ENCODE measurements at places on chromosomes 7 and 10.
A peak's percentile ranks its signal among the peaks of the same experiment; 100 is the strongest.

- no peak for DNase-seq
Observed at GRCh38 chr7:92641921-92642511, 51.8 kb upstream of the FAM133B start.

DNA sequence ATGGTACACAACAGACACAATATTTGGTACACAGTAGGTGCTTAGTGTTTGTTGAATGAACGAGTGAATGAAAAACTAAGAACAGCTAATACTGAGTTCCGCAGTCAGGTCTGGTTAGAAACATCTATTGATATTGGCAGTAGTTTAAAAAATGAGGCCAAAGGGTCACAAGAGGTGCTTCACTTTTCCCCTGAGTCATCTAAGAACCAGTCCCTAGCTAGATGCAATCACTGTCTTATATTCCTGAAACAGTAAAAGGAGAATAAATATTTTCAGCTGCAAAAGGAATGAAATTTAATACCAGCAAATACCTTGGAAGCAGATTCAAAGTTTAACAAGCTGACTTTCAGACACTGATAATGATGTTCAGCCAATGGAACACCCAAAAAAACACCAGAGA is 54.5 kb downstream of the SCRN1 start:
- no peak for DNase-seq

DNA sequence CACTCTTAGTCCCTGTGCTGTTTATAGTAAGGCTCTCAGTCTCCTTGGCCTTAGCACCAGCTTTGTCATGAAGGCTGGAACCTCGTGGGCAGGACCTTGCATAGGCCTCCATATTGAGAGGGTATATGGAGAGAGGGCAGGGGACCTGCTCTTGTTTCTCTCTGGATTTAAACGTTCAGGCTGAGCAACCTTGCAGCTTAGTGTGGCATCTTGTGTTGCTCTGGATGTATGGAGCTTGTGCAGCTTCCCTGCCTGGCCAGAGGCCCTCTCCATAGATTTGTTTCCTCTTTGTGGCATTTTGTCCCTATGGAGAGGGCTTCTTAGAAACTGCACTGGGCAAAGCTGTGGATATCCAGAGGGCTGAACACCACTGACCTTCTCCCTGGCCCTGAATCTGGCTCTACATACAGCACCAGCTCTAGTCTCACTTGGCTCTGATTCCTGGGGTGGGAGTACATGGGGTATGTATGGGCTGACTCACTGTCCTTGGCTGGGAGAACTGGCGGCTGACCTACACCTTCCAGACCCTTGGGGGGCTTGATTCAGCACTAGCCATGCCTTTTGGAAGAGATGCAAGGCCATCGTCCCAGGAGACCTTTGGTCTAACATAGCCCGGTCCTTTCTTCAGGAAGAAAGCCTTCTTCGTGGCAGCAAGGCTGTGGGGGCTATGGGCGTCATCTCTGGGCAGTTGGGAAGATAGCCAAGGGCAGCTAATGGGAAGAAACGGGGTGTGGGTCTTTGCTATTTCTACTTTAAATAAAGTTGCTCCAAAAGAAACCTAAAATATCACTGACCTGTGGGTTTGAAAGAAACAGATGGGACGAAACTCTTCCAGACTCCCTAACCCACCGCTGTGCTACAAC is 30.5 kb downstream of the ITPRIP start:
- DNase-seq: no peak

DNA sequence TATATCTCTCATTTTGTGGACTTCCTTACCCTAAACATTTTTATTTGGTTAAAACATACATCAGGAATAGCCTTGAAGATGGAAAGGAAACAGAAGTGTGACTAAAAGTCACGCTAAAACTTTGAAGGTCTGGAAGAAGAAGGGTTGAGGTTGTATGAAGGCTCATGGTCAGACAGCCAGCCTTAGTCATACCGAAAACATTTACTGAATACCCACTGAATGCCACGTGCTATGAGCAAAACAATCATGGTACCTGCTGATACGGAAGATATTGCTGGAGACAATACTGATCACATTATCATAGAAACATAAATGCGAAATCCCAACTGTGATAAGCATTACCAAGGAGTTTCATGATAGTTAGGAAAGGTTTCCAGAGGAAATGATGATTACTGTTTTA is 64.0 kb downstream of the PDZD8 start:
- DNase-seq: no peak

GRCh38 chr7:121519548-121520521 is 123.7 kb upstream of the FAM3C start:
- peak; percentile 29 for DNase-seq

DNA sequence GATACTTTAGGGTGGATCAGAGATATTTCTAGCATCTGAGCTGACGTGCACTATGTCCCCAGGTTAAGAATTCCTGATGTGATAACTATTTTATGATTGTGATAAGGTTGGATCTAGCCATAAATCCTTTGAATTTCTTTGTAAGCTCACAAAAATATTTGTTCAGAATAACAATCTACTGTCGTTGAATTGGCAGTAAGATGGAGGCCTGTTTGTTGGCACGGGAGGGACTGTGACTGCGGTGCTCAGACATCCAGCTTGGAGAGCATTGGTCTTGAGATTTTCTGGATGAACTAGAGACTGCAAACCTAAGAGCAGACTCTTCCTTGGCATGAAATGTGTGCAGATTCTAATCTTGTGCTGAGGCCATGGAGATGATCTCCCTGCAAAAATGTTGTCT is 131.1 kb downstream of the LRRC4 start:
- DNase-seq: no peak

DNA sequence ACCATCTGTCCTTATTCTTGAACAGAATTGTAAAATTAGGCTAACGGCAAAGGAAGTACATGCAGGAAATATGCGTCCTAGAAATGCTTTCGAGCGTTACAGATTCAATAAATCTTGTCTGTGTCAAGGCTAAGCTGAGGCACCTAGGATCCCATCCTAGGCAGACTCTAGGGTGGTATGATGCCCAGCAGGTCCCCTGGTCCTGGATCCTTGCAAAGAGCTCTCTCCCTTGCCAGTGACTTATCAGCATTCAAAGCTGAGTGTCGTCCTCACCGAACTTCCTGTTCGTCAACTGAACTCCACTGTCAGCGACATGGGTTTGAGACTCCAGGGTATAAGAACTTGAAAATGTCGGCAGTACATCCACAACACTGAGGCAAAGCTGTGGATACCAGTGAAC is 61.5 kb downstream of the AKR1E2 start:
- DNase-seq: no peak

- no peak for DNase-seq
Observed at GRCh38 chr10:74293686-74294371, 142.8 kb downstream of the ADK start.

- peak; percentile 63 for DNase-seq
Observed at GRCh38 chr7:7099584-7100014, 82.7 kb upstream of the C1GALT1 start.

DNA sequence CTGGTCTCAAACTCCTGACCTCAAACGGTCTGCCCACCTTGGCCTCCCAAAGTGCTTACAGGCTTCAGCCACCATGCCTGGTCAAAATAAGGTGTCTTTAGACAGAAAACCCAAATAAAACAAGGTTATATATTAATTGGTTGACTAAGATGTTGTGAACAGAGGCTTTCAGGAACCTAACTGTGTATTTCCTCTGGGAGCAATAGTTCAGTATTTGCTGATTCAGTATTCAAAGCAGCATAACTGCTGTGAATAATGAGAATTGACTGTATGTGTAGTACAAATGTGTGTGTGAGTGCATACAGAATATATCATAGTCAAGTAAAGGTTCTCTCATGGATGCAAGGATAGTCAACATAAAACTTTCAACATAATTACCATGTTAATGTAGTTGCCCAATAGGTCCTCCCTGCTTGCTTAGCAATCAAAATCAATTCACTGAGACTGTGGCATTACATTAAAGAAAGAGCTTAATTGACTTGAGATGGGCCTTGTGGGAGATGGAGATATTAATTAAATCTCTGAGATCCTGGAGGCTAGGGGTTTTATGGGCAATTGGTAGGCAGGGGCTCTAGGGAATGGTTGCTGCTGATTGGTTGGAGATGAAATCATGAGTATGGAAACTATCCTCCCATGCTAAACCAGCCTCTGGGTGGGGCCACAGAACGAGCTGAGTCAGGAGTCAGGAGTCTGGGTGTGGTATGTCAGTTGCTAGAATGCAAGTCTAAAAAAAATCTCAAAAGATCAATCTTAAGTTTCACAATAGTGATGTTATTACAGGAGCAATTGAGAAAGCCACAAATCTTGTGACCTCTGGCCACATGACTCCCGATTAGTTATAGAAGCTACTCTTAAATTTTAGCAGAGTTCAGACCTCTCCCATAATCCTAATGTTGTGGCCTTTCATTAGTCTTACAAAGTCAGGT is 162.7 kb downstream of the AKR1D1 start:
- DNase-seq: no peak

- DNase-seq: peak; percentile 45
Observed at GRCh38 chr10:113052076-113052830, 102.2 kb downstream of the TCF7L2 start.

- no peak for DNase-seq
Observed at GRCh38 chr10:70320751-70321150, 36.9 kb upstream of the NPFFR1 start.

GRCh38 chr10:67763499-67764011 is 67.6 kb upstream of the CTNNA3 start:
- DNase-seq: peak; percentile 82

GRCh38 chr7:30276203-30276900 is 8.0 kb upstream of the ZNRF2 start:
- DNase-seq: peak; percentile 80

DNA sequence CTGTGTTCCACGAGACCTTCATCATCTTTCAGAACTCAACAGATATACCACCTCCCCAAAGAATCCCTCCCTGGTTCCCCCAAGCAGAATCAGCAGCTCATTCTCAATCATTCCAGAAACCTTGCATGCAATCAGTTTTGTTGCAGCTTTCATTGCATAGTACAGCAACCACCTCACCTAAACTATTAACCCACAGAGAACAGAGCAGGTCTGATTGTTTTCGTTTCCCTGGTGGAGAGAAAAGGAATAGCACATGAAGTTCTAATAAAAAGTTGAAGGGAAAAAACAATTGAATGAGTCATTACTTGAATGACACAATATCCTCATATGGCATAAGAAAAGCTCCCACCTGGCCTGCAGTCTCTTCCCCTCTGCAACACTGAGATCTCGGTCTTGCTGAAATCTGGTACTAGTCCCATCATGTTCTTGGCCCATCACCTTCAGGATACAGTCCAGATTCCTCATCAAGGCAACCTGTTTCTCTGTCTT is 147.1 kb upstream of the GDF10 start:
- DNase-seq: no peak

DNA sequence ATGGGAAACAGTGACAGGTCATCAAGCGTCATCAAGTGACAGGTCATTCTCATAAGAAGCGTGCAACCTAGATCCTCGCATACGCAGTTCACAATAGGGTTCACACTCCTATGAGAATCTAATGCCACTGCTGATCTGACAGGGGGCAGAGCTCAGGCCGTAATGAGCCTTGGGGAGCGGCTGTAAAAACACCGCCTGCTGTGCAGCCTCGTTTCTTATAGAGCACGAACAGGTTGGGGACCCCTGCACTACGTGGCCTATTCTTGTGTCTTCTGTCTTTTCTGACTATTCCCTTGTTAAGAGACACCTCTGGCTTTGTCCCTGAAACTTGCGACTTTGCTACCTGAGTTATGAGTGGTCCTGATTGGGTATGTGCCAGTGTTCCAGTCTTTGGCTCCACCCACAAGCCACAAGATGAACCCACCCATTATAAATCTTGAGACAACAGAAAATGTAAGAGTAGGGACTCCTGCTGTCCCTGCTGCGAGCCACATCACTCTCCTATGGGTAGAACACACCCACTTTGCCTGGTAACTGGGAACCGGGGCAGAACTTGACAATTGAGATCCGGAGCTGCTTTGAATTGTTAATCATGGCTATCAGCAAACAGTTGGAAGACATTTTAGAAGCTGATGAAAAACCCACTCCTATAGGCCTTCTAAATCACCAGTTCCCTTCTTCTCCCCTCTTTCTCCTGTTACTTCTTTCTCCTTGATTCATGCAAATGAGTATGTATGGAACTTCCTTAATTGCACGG is 55.8 kb upstream of the EXOC4 start:
- DNase-seq: no peak

GRCh38 chr7:72793791-72794190 is 34.2 kb downstream of the TYW1B start:
- no peak for DNase-seq

Measured in pons (tissue), 1 donor.